ENCODE measurements at places on chromosomes 11 and 22. TPM values are rescaled to one million over a fixed set of nuclear protein-coding genes. Genes with fewer than 3 reads are reported as not detected.

OR52I1 gene
- total RNA-seq, result not detected

SCARF2 gene
- total RNA-seq, result 34.3 TPM

DNA sequence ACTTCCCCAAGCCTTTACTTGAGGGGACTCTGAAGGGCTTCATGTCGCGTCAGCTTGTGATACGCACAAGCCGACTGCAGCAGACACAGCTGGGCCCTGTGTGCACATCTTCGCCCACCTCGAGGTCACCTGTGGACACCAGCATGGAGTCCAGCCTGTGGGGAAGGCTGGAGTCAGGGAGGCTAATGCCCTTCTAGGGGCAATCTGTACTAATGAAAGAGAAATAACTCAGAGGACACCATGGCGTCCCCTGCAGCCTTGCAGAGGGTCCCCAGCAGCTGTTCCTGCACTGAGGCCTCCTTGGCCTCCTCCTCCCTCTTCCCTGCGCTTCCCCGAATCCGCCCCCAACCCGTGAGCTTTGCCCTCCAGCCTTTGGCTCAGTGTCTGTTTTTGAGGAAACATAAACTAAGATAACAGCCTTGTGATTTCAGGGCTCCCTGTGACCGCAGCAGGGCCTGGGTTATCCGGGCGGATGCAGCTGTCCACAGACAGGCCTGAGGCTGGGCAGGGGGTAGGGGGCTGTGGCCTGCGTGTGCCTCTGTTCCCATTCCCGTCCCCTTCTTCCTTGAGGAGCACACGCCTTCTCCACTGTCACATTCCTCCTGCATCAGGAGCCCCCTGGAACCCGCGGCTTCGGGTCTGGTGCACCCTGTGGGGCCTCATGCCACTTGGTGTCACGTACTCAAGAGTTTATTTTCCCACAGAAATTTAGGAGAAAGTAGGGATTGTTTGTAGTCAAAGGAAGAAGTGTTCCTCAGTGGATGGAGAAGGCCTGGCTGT lies 25.0 kb downstream of the KRTAP5-5 start:
- DNase-seq, result no peak

- no peak for DNase-seq
These were observed 29.5 kb downstream of the DIXDC1 start for GRCh38 chr11:111966678-111967077.

GRCh38 chr11:16986434-16987204 lies 27.6 kb downstream of the PLEKHA7 start:
- no peak for DNase-seq

- no peak for DNase-seq
These were observed 839 bp downstream of the STX5 start for GRCh38 chr11:62830904-62831519.

DNA sequence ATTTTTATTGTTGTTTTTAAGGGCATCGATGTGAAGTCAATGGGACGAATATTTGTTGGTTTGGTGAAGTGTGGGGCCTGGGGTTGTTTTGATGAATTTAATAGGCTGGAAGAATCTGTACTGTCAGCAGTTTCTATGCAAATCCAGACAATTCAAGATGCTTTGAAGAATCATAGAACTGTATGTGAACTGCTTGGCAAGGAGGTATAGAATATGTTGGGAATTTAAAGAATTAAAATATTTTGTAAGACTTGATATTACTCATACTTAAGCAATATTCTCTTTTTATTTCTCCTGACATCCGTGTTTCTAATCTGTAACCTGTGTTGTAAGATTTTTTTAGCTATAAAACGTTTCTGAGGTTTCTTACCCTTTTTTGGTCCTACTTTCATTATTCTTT lies 61.6 kb downstream of the DYNC2H1 start:
- DNase-seq, result no peak
